Mesothelial cell of epicardium (in vitro differentiated cells): ENCODE measurements at places on chromosomes 1 and 21. TPM values are rescaled to one million over a fixed set of nuclear protein-coding genes. Genes with fewer than 3 reads are reported as not detected.

DNA sequence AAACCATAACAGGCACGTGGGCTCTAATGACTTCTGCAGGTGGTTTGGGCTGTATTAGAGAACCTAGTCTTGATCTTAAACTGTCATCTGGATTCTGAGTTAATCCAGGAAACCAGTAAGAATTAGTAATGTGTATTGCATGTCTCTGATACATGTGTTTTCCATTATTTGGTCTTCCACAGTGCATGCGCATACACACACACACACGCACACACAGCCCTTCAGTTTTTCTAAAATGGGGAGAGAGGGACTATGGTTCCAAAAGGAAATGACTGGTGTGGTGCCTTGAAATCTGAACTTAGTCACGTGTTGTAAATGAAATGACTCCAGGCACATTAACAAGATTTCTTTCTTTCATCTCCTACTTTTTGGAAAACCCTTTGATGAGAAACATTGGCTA, 67.6 kb downstream of the OLFML2B start:
- no peak for DNase-seq

DNA sequence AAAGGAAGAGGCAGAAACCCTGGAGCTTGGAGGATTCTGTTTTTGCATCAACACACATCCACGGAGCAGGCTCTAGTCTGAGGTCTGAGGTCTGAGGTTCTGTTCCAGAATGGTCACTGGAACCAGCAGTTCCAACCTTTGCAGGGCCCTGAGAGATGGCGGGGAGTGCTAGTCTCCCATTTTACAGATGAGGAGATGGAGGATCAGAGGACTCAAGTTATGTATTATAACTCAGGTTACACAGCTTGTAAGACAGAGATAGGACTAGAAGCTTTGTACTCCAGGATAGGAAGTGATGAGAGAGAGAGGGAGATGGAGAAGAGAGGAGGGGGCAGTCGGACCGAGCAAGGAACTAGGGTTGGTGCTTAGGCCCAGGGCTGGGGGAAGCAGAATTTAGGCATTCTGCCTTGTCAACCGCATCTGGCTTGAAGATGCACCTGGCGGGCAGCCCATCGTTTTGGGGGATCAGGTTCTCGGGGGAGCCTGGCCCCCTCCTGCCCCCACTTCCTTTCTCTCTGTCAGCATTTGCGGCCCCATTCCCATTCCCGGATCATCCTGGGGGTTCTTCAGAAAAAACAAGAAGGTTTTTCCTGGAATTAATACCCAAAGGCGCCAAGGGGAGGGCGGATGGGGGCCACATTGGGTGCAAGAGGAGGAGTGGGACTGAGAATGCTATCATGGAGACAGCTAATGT, 5.6 kb downstream of the PEAR1 start:
- no peak for DNase-seq

GRCh38 chr1:36467027-36467410, 2.8 kb upstream of the MRPS15 start:
- DNase-seq: no peak

DNA sequence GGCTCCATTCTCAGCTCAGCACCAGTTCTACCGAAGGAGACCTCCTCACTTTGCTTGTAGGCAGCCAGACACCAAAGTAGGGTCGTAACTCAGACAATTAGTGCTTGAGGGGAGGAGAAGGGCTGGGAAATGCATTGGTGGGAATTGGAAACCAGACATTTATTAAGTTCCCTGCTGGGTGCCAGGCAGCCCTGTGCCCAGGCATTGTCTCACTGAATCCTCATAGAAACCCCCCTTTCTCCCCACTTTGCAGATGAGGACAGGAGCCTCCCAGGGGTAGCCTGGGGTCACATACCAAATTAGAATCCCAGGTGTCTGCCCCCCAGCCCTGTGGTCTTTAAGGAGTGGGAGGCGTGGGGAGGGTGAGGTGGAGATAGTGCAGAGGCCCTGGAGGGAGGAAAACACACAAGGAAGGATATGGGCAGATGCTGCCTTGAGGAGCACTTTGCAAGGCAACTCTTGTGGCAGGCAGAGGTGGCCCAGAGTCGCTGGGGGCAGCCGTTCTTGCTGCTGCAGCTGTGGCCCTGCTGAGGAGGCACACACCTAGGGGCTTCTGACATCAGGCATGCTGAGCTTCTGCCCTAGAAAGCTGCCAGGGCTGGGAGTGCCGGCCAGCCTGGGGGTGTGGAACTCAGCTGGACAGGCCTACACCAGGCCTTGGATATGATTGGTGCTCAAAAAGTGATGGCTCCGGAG, 29.4 kb downstream of the CDK18 start:
- no peak for DNase-seq

- DNase-seq: no peak
These were observed 150.7 kb downstream of the BACH1 start for GRCh38 chr21:29449306-29449950.

SPRR3 gene
- not detected in 3 replicates for total RNA-seq

PPM1J gene
- 4.3 to 4.7 TPM (median 4.4 TPM) in 3 replicates for total RNA-seq

RNU1-1 gene
- total RNA-seq: 3,774 to 3,945 TPM (median 3,937 TPM) in 3 replicates
